A549 (cell line): ENCODE measurements at places on chromosomes 13 and 19. TPM values are rescaled to one million over a fixed set of nuclear protein-coding genes. Genes with fewer than 3 reads are reported as not detected.
A peak's percentile ranks its signal among the peaks of the same experiment; 100 is the strongest.

- no peak for DNase-seq
These were observed 47.4 kb upstream of the KATNAL1 start for GRCh38 chr13:30354493-30355383.

SOX1 gene
- not detected in 3 replicates for polyA plus RNA-seq

IGFL3 gene
- polyA plus RNA-seq: 0.44 to 1.1 TPM (median 0.66 TPM) in 3 replicates

KANK3 gene
- polyA plus RNA-seq: 1.5 to 1.6 TPM (median 1.5 TPM) in 3 replicates

IZUMO4 gene
- polyA plus RNA-seq: 1.0 to 1.8 TPM (median 1.0 TPM) in 3 replicates

GRCh38 chr13:98997738-98998641 is 20.1 kb upstream of the DOCK9 start:
- DNase-seq: peak; percentile 17

DNA sequence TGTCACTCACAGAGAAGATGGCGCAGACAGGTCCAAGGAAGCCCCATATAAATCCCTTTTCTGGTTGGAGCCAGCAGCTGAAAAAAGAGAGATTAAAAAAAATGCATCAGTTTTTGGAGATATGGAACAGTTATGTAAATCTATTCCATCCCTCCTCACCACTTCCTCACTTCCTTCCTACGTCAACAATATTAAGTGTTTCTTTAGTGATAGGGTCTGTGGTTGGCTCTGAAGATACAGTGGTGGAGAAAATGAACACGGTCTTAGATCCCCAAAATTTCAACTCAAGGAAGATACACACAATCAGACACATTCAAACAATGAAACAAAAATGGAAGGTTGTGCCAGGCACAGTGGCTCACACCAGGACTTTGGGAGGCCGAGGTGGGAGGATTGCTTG is 31.5 kb downstream of the ADGRE2 start:
- DNase-seq: no peak

DNA sequence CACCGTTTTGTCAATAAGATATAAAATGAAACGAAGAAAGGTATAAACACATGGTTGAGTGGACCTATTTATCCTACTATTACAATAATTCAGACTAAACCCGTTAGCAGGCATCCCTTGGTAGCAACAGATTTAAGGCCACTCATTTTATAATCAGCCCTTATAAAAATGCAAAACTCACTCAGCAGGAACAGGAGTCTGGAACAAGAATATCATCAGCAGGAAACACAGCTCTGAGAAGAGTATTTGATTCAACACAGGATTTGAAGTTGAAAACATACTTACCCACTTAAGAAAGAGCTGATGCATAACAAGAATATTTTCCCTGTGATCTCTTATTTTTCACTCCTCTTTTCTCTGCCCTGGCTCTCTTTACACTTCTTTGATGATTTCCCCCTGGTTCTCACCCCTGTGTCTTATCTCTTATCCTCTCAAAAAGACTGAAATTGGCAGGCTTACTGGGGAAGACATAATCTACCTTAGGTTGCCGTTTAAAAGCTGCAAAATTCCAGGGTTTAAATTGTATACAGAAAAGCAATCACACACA is 1722.7 kb downstream of the SLITRK5 start:
- no peak for DNase-seq

DNA sequence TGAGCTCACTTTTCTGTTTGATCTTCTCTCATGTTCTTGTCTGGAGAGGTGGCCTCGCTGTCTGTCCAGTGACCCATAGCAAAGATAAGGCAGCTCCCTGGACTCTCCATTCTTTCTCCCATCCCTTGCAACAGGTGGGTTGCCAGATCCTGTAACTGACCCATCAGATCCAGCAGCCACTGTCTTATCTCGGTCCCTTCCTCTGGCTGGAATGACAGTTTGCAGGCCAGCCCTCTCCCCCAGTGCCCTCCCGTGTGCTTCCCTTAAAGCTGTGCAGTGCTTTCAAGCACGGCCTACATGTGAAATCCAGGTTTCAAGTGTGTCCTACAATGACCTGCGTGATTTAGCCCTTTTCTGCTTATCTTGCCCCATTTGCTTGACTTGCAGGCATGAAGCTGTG is 3.7 kb downstream of the GTF3A start:
- no peak for DNase-seq

DNA sequence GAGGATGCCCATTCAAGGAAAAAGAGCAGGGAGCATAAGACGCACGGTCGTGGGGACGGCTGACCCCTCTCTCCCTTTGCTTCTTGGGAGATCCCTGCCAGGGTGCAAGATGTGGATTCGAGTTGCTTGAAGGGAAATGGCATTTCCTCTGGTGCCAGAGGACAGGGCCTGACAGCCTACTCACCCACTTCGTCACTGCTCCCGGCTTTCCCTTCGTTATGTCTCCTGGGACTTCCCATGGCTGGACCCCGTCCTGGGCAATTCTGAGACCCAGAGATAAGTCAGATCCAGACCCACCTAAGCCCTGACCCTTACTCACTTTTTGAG is 1.2 kb downstream of the TBC1D17 start:
- no peak for DNase-seq

- no peak for DNase-seq
These were observed 40.8 kb upstream of the RFXAP start for GRCh38 chr13:36778083-36778671.

PSG11 gene
- not detected in 3 replicates for polyA plus RNA-seq

GRCh38 chr13:113646921-113647340 is 11.1 kb downstream of the ATP4B start:
- DNase-seq: no peak

CYP2S1 gene
- polyA plus RNA-seq: 25.2 to 28.1 TPM (median 26.6 TPM) in 3 replicates

BRSK1 gene
- 5.0 to 6.1 TPM (median 5.4 TPM) in 3 replicates for polyA plus RNA-seq

DNA sequence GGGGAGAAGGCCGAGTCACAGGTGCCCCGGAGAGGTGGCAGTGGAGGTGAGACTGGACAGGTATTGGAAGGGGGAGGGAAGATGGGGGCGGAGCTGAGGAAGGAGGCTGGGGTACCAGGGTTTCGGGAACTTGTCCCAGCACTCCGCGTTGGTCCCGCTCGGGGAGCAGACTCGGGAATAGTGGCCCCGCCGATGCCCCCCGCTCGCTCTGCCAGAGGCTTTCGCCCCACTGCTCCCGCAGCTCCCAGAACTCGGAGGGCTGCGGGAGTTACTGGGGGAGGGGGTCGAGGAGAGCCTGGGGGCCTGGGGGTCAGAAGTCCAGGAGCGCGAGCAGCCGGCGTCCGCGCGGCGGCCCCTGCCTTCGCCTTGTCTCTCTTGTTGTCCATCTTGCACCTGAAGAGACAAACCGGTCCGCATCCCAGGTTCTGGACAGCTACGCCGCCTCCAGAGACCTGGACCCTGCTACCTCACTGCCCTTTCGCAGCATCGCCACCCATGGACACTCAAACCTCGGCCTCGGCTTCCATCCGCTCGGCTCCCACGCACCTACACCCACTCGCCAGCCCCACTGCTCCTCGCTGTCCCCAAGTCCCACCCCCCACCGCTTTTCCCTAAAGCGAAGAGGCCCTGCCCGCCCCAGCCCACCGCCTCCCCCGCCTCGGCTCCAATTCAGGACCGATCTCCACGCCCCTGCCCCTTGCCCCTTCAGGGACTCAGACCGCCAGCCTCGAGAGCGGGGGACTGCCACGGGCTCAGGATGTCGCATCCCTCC is 700 bp downstream of the PRR36 start:
- DNase-seq: no peak

VSTM1 gene
- 0.50 to 0.94 TPM (median 0.53 TPM) in 3 replicates for polyA plus RNA-seq

ZNF579 gene
- 16.2 to 17.0 TPM (median 16.2 TPM) in 3 replicates for polyA plus RNA-seq

HSD17B14 gene
- 10.6 to 20.9 TPM (median 19.5 TPM) in 3 replicates for polyA plus RNA-seq

DNA sequence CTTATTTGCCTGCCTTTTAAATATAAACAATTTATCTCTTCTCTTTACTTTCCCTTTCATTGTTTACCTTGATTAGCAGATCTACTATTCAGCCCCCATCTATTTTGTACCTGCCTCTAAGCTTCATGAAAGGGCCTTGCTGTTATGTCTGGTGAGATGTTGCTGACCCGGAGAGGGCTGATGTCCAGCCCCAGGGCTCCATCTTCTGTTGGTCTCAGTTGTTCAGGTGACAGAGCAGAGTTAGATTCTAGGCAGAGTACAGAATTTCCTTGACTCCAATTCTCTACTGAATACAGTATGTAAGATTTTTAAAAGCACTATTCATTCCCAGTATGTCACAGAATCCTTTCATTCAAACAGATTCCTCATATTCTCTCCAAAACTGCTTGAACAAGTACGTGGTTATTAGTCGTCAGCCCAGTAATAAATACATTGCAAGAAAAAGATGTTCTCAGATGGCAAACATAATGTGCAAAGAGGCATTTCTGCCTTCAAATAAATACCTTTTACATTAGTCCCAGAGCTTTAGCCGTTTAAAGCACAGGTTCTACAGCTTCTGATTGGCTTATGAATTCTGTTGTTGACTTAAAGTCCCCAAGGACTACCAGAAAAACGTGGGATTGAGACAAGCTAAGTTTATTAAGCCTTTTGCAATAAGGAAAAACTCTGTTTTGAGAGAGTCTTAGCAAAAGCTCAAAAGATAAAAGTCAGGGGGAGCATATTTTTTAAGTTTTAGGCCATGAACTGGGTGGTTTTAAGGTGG is 159.1 kb downstream of the GPC5 start:
- DNase-seq: no peak

GADD45B gene
- polyA plus RNA-seq: 38.6 to 42.4 TPM (median 39.9 TPM) in 3 replicates

- no peak for DNase-seq
These were observed 12.9 kb downstream of the CCDC70 start for GRCh38 chr13:51874651-51875050.

EDDM13 gene
- not detected in 3 replicates for polyA plus RNA-seq

ALOX5AP gene
- polyA plus RNA-seq: 2.3 to 3.1 TPM (median 2.6 TPM) in 3 replicates

GRCh38 chr19:42569193-42569592 is 25.5 kb downstream of the CEACAM8 start:
- DNase-seq: no peak

SIPA1L3 gene
- 50.6 to 55.4 TPM (median 53.9 TPM) in 3 replicates for polyA plus RNA-seq

DNA sequence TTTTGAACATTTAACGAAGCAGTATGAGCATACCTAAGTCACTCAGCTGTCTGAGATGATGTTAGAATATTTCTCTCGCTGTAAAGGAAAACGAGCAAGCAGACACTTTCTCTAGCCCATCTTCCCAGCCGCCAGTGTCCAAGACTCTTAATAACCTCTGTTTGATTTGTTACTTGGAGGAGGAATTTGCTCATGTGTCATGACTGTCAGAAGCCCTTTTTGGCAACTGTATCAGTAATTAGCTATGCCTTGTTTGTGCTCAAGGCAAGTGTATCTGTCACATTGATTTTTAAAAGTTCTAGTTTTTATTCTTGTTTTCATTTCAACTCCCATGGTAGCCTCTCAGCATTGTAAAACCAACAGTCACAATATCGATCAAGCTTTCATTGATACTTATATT is 828.4 kb upstream of the SLC10A2 start:
- DNase-seq: no peak

GRCh38 chr19:57443121-57443696 is 8.1 kb downstream of the ZNF749 start:
- DNase-seq: no peak

DNA sequence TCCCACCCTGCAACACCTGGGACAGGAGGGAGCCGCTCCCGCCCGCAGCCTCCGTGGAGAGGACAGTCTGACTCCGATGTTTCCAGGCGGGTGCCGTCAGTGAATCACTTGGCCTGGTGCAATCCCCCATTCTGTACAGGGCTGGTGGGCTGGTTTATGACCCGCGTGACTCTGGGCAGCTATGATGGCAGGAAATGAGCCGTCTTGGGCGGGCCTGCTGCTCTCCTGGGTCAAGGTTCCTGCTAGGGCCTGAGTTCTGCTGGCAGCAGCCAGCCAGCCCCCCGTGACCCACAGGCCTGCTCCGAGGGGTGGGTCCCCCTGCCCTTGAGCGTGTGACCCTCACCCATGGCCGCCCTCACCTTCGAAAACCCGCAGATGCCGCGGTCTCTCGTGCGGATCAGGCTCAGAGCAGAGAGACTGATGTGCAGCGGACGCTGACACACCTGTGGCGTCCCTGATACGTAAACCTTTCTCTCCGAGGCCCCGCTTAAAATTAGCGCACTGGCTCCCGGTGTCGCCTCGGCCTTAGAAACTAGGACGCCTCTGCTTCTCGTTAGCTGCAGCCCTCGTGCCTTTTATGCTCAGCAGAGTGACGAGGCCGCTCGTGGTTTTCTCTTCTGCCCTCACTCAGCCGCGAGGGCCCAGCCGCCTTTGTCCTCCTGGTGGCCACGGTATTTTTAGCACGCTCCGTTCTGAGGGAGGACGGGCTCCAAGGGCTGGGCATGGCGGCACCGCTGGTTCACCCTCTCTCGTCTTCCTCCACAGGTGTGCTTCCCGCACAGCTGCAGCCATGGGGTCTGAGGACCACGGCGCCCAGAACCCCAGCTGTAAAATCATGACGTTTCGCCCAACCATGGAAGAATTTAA is 63.4 kb downstream of the KDM4B start:
- DNase-seq: no peak
